Hematopoietic multipotent progenitor cell treated with erythropoietin and hydrocortisone succinate and interleukin-3 and kit ligand, for 15 days (in vitro differentiated cells): ENCODE measurements at places on chromosomes 4 and X.

- no peak for DNase-seq
Observed at GRCh38 chrX:29477878-29478277, 737.5 kb upstream of the MAGEB2 start.

- no peak for DNase-seq
Observed at GRCh38 chrX:154021131-154021611, 1.5 kb upstream of the IRAK1 start.

GRCh38 chr4:10180927-10181744, 64.5 kb upstream of the WDR1 start:
- DNase-seq, result peak; percentile 90

DNA sequence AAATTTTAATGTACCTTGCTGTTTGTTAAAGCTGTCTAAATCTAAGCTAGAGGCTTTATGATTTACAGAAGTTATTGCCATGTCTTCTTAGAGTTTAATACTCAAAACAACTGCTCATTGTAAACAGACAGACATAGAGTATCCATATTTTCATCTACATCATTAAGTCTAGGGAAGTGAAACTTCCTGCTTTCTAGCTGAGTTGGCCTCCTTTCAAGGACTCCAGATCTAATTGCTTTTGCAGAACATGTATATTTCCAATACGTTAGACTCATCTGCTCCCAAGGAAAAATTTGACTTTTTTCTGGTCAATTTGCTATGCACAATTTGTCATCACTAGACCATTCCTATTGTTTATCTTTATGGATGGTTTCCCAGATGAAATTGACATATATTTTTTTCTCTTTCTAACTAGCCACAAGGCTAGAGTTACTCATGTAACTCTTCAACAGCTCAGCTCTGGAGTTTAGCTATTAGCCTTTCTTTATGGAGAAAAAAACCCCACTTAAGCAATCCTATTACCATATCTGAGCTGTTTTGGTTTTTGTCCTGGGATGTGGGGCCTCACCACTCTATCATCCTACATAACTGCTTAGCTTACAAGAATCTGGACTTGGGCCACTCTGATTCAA, 122.9 kb downstream of the PPA2 start:
- DNase-seq, result no peak

DNA sequence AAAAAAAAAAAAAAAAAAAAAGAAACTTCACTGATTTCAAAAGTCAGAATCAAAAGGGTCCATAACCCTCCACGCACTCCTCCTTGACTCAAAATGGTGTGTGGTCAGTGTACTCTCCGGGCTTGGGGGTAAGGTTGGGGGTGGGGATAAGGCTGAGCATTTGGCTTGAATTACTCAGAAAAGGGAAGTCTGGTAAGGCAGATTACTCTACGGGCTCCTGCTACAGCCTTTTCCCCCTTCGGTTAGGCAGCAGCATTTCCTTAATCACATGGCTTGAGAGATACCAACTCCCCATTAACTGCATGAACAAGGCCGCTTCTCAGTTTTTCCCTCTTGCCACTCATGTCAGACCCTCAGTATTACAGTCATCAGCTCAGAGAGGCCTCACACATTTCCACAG, 135.4 kb upstream of the DUSP21 start:
- no peak for DNase-seq

DNA sequence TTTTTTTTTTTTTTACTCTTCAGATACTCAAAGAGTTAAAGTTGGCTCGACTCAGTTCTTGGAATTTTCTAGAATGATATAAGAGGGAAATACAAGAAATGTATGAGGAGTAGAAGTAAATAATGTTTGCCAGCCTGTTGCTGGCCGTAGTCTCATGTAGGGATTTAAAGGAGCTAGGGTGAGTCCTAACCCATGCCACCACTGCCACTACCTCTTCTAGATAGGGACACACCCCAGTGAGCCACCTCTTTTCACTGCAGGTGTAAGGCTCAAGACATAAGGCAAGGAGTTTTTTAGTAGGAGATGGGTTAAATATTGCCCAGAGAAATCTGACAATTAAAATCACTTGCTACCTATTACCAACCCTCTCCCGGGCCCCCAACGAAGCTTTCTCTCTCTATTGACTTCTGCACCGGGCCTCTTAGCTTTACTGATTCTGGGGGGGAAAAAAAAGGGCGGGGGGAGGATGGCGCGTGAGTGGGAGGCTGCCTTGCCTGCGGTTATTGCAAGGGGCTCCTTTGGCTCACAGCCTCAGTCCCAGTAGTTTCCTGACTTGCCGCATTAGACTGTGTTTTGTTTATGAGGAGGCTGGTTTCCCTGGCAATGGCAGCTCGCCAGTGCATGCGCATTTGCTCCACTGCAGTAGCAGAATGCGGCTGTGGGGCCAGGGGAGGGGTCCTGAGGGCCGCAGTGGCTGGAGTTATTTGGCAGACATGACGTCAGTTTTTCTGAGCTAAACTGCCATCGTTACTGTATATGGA, 3.0 kb downstream of the LINC00632 start:
- no peak for DNase-seq

DNA sequence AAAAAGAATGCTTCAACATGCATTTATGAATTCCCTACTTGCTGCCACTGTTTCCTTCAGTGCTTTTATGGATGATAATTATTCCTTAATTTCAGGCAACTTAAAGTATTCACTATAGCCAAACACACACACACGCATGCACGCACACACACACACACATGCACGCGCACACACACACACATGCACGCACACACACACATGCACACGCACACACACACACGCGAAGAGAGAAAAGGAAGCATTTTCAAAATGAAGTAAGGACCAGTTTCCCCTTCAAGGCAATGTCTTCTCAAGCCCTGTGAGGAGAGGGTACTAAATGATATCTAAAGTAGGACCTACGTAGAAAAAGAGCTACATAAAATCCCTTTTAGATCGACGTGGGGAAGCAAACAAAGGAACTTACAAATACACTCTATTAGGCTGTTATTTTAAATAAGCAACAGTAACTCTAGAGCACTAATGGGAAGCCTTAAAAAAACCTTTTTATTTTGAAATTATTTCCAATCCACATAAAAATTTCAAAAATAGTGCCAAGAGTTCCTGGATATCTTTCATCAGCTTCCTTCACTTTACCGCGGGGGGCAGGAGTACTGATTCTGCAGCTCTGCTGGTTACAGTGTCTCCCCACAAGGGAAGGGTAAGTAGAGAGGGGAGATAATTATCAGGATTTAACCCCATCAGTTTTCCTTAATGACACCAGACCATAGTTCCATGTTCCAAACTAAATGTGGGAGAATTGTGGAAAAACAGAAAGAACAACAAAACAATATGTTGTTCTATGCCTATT, 13.7 kb downstream of the IRF2 start:
- no peak for DNase-seq

DNA sequence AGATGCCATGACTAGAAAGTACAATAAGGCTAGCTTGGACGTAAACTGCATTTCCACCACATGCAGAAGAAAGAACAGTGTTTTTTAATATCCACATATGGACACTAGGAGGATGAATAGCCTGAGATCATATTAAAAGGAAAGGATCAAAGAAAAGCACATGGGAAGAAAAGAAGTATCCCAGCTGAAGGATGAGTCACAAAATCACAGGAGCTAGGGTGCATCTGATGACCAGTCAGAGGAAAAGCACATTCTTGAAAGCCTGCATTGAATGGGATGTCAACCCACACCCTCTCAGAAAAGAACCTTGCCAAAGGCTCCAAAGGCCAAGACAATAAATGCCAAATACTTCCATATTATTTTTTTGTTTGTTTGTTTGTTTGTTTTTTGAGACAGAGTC, 56.8 kb upstream of the PRDX4 start:
- DNase-seq, result no peak

- DNase-seq, result no peak
Observed at GRCh38 chr4:47617607-47618006, 132.5 kb downstream of the ATP10D start.

GRCh38 chr4:173524218-173525117, 5.6 kb downstream of the HAND2 start:
- DNase-seq, result no peak

DNA sequence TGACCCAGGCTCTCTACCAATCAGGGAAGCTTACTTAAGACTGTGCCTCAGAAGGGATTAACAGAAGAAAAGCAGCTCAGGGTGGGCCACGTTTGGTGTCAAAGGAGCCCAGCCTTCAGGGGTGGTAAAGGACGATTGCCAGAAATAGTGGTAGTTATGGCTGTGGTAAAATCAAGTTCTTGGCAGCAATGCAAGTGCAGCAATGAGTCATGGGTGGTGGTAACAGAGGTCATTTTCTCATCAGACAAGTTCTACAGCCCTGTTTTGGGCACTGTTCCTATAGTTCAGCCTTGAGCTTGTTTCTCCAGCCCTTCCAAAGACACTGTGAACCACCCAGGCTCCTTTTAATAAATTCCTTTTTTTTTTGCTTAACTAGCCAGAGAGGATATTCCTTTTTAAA, 120.3 kb downstream of the EFHC2 start:
- no peak for DNase-seq

GRCh38 chrX:109501176-109501575, 19.3 kb upstream of the GUCY2F start:
- no peak for DNase-seq

DNA sequence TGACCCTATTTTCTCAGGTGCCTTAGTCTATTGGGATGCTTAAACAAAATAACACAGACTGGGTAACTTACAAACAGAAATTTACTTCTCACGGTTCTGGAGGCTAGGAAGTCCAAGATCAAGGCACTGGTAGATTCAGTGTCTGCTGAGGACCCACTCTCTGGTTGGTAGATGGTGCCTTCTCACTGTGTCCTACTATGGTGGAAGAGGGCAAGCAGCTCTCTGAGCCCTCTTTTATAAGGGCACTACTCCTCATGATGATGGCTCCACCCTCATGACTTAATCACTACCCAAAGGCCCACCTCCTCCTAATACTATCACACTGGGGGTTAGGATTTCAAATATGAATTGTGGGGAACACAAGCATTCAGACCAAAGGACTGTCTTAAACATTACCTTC, 11.8 kb downstream of the SMIM14 start:
- no peak for DNase-seq

GRCh38 chr4:185634066-185634652, 98.9 kb upstream of the PDLIM3 start:
- peak; percentile 22 for DNase-seq

DNA sequence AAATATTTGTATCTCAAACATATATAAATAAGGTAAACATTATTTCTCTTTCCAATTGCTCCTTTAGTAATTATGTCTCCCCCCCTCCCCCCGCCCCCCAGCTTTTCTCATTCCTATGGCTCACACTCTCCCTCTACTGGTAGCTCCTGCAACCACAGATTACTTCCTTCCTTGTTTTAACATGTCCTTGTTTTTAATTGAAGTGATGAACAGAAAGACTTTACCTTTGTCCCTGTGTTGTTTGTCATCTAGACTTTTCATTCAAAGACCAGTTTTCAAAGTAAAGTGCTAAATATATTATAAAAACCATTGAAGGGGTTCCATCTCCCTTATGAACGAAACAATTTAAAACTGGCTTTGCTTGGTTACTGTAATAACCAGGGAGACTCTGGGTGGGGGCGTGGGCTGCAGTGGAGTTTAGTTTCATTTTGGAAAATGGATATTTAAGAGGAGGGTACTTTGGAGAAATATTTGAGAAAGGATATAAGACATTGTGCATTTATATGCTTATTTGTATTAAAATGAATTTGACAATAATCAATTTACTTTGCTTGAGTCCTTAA, 352.9 kb downstream of the RAPGEF2 start:
- DNase-seq, result peak; percentile 35

DNA sequence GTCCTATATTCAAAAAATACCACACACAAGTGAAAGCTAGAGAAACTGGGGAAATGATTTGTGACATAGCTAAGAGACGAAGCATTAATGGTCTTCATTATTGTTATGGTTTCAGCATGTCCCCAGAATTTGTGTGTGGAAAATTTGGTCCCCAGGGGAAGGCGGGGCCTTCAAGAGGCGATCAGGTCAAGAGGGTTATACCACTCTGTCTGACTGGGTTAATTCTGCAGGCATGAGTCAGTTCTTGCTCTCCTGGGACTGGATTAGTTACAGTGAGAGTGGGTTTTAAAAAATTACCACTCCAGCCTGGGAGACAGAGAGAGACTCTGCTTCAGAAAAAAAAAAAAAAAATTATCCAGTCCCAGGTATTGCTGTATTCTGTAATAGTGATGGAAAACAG, 2.1 kb upstream of the MTNR1A start:
- DNase-seq, result no peak

DNA sequence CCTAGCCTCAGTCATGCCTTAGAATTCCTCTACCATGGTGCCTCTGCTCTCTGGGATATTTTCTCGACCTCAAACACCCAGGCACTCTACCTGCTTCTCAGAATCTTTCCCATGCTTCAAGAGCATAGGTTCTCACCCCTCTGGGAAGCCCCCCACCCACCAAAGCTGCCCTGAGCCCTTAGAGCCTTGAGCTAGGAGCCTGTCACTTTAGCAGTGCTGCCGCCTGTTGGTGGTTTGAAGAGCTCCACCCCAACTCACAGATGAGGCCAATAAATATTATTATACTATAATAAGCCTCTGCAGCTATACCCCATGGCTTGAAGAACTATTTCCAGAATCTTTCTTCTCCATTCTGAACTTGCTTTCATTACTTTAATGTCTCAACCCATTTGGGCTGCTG, 109.7 kb downstream of the RTL5 start:
- peak; percentile 2 for DNase-seq

- no peak for DNase-seq
Observed at GRCh38 chrX:48890934-48891401, 6.6 kb downstream of the TIMM17B start.

DNA sequence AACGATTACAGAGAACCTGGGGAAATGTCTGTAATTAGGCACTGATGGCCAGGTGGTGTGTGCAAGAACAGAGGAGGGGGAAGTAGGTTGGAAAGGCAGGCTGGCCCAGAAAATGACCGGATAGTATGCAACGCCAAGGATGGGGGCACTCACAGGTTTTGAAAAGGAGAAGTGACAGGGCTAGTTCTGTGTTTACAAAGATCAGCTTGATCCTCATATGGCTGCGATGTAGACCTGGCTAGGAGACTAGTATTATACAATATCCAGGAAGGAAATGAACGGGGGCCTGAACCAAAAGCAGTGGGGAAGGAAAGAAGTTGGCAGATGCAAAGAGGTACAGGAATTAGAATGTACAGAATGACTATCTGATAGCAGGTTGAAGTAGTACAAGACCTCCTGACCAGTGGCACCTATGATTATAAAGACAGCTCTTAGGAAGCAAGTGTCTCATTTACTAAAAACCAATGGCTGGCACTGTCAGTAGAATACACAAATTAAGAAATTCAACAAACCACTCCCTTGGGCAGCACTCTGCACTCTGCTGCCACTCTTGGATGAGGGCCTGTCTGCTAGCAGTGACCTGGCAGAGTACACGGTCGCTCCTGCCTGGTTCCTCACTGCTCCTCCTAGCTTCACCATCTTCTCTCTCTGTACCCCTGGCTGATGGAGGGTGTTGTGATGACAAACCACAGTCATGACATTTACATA, 14.1 kb downstream of the MFAP3L start:
- no peak for DNase-seq

GRCh38 chrX:104419211-104419610, 146.8 kb upstream of the IL1RAPL2 start:
- DNase-seq, result no peak

GRCh38 chr4:119138046-119138445, 2.4 kb downstream of the MYOZ2 start:
- no peak for DNase-seq
